ENCODE measurements at places on chromosomes 5 and 9.

GRCh38 chr9:109619310-109619709 lies 121.2 kb upstream of the PTPN3 start:
- DNase-seq: no peak

DNA sequence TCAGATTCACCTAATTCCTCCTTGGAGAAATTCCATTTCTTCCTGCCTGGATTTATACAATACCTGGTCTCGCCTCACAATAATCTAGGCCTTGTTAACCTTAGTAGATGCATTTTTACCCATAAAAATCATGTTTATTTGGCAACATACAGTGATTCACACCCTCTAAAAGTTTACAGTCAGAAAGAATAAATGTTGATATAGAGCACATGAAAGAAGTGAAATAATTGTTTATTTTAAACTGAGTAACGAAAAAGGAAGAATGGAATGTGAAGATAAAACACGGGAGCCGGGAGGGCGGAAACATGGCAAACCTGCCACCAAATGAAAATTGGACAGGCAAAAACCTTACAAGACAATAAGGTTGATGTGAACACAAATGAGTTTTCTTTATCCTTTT lies 28.9 kb upstream of the KCNN2 start:
- DNase-seq: no peak

- DNase-seq: no peak
Measured at GRCh38 chr5:79702606-79703380, 13.2 kb downstream of the CMYA5 start.

DNA sequence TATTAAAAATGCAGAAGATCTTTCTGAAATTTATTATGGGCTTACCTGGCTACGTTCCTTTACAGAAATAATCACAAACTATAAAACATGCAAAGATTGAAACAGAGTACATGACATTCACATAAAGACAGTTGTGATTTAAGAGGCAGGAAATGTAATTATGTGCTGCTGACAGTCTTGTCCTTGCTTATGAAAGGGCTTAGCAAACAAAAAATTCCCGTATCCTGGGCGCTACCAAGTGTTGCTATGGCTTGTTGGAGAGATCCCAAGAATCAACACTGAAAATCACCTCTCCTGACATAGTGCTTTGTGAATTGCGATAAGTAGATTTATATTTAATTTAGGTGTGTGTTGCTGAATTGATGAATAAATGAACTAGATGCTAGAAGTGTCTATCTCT lies 352.5 kb upstream of the C9orf72 start:
- DNase-seq: peak; percentile 19

- no peak for DNase-seq
Measured at GRCh38 chr9:6926436-6926835, 168.7 kb downstream of the KDM4C start.

- no peak for DNase-seq
Measured at GRCh38 chr5:161925960-161926359, 78.0 kb downstream of the GABRA1 start.

DNA sequence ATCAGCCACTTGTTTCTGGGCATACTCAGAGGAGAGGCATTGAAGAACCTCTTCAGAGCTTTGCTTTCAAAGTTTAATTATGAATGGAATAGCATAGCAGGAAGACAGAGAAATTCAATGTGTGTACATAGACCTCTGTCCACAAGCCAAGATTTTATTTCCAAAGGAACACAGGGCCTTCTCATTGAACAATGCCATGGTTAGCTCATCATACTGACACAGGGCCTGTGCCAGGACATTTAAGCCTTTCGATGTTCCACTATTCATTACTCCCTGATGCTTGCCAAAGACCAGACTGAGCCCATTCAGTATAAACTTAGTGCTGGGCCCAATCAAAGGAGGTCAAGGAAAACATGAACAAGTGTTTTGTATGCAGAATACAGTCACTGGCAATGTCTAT lies 280.8 kb downstream of the FBXL17 start:
- peak; percentile 95 for DNase-seq

GRCh38 chr5:97242341-97242740 lies 59.3 kb upstream of the RIOK2 start:
- DNase-seq: no peak

GRCh38 chr5:3601911-3602782 lies 6.5 kb downstream of the IRX1 start:
- no peak for DNase-seq

DNA sequence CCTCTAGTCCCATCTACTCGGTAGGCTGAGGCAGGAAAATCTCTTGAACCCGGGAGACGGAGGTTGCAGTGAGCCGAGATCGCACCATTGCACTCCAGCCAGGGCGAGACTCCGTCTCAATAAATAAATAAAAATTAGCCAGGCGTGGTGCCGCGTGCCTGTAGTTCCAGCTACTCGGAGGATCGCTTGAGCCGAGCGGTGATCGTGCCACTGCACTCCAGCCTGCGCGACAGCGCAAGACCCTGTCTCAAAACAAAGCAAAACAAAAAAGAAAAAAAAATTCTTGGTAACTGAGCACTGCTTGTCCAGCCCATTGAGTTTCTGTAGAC lies 710 bp upstream of the WDR55 start:
- no peak for DNase-seq

- no peak for DNase-seq
Measured at GRCh38 chr9:3887786-3888496, 362.1 kb upstream of the RFX3 start.

DNA sequence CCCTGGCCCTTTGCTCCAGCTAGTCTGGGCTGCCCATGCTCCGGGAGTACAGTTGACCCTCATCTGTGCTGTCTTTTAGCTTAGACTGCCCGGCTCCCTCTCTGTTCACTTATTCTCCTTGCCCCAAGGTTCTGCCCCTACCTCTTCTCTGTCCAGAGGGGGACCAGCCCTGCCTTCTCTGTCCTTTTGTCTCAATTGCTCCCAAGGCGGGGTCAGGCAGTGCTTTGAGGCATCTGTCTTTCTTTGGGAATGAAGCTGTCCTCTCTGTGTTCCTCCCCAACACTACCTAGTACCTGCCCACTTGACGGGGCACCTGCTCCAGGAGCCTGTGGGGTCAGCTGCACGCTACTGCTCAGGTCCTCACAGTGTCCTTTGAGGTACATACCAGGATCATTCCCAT lies 59.3 kb downstream of the PSD2 start:
- DNase-seq: no peak

DNA sequence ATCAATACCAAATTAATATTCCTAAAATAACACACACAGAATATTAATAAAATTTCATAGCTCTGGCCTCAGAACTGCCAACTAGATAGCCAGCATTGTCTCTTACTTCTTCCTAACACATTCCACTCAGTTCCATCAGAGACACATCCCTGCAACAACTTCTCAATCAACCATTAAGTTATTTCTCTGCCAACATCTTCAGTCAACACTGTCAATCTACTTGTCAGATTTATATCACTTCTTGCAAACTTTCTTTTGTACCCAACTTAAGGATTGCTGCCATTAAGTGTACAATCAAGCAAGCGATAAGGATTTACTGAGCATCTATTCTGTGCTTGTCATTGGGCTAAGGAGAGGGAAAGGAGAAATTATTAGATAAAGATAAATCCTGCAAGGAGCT lies 50.8 kb downstream of the PLCXD3 start:
- no peak for DNase-seq

GRCh38 chr5:109878887-109879286 lies 189.2 kb downstream of the MAN2A1 start:
- no peak for DNase-seq

- no peak for DNase-seq
Measured at GRCh38 chr5:128083811-128084227, 253 bp downstream of the SLC12A2 start.

DNA sequence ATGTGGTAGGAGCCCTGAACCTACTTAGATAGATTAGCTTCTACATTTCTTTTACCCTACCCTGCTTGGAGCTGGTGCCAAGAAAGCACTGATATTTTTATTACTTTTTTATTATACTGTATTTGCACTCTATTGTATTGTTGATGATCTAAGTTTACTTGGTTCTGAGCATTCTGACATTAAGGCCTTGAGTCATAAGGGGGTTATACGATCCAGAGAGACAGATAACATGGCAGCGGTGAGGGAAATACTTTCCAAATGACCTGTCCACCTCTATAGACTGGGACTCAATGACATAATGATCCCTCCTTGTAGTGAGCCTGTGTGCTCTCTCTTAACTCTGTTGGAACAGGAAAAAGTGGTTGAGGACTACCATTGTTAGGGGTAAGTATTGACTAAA lies 176.3 kb downstream of the MAN2A1 start:
- DNase-seq: no peak

DNA sequence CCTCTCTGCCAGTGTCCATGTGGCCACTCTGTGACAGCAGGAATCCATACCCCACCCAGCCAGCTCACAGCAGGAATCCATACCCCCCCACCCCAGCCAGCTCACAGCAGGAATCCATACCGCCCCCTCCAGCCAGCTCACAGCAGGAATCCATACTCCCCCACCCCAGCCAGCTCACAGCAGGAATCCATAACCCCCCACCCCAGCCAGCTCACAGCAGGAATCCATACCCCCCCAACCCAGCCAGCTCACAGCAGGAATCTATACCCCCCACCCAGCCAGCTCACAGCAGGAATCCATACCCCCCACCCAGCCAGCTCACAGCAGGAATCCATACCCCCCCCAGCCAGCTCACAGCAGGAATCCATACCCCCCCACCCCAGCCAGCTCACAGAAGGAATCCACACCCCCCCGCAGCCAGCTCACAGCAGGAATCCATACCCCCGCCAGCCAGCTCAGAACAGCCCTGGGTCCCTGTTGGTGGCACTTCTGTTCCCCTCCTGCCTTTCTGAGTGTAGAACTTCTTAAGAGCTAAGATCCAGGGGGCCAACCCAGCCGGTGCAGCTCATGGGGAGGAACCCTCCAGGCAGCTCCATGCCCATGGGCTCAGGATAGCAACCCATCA lies 8.4 kb upstream of the RXRA start:
- no peak for DNase-seq

Data from NCI-H2029 treated with DMSO at 0.1 percent for 48 hours (cell line).